CD4-positive, alpha-beta memory T cell (primary cell): ENCODE measurements at places on chromosomes 4 and X. TPM values are rescaled to one million over a fixed set of nuclear protein-coding genes. Genes with fewer than 3 reads are reported as not detected.

The PCDH10 gene
- total RNA-seq = not detected

GRCh38 chr4:159227984-159228383 is 125.1 kb downstream of the RAPGEF2 start:
- no peaks in the 10 kb centered on the region for H3K36me3 ChIP-seq
- DNase-seq = no peak
- no peak overlapping the region for H3K4me3 ChIP-seq
- H3K4me1 ChIP-seq = peaks cover 8% of the 10 kb centered on the region

- peaks cover 8% of the 10 kb centered on the region for H3K4me1 ChIP-seq
- H3K27me3 ChIP-seq = no peaks in the 10 kb centered on the region
- no peak overlapping the region for H3K4me3 ChIP-seq
These were observed 38.0 kb upstream of the PDK3 start for GRCh38 chrX:24426921-24427746.

DNA sequence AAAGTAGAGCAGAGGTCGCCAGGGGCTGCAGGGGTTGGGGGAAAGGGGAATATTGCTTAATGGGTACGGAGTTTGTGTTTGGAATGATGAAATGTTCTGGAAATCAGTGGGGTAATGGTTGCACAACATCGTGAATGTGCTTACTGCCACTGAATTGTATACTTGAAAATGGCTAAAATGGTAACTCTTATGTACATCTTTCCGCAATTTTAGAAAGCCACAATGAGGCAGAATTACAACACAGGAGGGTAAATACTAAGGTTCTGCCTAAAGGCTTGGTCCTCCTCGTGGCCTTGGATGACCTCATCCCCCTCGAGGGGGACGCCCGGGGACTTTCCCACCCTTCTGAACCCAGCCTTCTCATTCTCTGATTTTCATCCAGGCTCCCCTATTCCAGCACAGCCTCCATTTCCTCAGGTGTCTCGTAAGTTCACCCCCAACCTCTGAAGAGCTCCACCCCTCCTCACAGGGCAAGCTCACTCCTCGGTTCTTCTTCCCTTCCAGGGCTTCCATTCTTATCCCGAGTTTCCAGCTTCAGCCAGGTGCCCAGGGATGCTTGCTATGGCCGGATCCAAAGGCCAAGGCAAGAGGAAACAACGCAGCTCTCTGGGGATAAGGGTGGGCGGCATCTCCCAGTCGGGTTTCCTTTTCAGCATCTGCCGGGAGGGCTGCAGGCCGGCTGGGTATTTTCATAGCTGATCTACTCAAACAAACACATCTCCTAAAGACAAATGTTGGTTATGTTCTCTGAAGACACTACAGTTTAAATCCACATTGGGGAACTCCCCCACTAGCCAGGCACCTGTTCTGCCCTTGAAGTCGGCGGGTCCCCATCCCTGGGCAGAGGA is 71.3 kb upstream of the ACSL1 start:
- no peaks in the 10 kb centered on the region for H3K27me3 ChIP-seq
- H3K36me3 ChIP-seq = no peaks in the 10 kb centered on the region
- no peak for DNase-seq
- H3K4me3 ChIP-seq = no peak overlapping the region
- no peak overlapping the region for H3K27ac ChIP-seq

GRCh38 chr4:173436149-173436579 is 37.2 kb upstream of the SCRG1 start:
- no peak overlapping the region for H3K4me3 ChIP-seq
- peaks cover 5% of the 10 kb centered on the region for H3K4me1 ChIP-seq
- H3K27ac ChIP-seq = no peak overlapping the region
- H3K36me3 ChIP-seq = no peaks in the 10 kb centered on the region
- H3K27me3 ChIP-seq = no peaks in the 10 kb centered on the region
- no peak for DNase-seq

The MXRA5 gene
- total RNA-seq = not detected

GRCh38 chrX:101164766-101165590 is 54.6 kb upstream of the DRP2 start:
- no peaks in the 10 kb centered on the region for H3K36me3 ChIP-seq
- no peak for DNase-seq
- no peak overlapping the region for H3K27ac ChIP-seq

GRCh38 chr4:37245391-37245954 is 930 bp downstream of the NWD2 start:
- no peak overlapping the region for H3K27ac ChIP-seq
- no peak for DNase-seq
- H3K4me1 ChIP-seq = no peaks in the 10 kb centered on the region
- no peak overlapping the region for H3K4me3 ChIP-seq

- H3K4me1 ChIP-seq = peaks cover 3% of the 10 kb centered on the region
- no peaks in the 10 kb centered on the region for H3K36me3 ChIP-seq
- H3K4me3 ChIP-seq = no peak overlapping the region
- DNase-seq = no peak
These were observed 7.3 kb upstream of the CUL4B start for GRCh38 chrX:120568035-120568434.

- peaks cover 38% of the 10 kb centered on the region for H3K4me1 ChIP-seq
- H3K27me3 ChIP-seq = no peaks in the 10 kb centered on the region
- H3K4me3 ChIP-seq = no peak overlapping the region
- H3K36me3 ChIP-seq = no peaks in the 10 kb centered on the region
- no peak for DNase-seq
- H3K27ac ChIP-seq = no peak overlapping the region
These were observed 106.3 kb downstream of the AFF1 start for GRCh38 chr4:87041141-87041540.

The CSAG3 gene
- not detected for total RNA-seq

DNA sequence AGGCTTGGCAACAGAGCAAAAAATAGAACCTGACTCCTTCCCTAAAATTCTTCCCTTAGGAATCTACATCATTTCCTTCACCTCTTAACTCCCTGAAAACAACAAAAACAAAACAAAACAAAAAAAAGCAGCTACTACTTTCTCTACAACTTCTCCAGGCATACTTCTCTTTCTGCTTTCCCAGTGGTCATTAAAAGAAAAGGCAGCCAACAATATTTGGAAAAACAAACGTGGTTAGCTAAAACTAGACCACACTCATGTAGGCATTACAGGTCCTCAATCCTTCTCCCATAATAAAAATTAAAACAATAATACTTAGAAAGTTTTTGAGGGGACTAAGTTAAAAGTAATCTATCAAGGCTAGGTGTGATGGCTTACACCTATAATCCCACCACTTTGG is 29.0 kb upstream of the SMIM14 start:
- no peaks in the 10 kb centered on the region for H3K4me1 ChIP-seq
- H3K27ac ChIP-seq = no peak overlapping the region
- H3K27me3 ChIP-seq = no peaks in the 10 kb centered on the region
- H3K4me3 ChIP-seq = no peak overlapping the region

The SLC7A11 gene
- 0.93 TPM for total RNA-seq

The RNF4 gene
- total RNA-seq = 104 TPM

DNA sequence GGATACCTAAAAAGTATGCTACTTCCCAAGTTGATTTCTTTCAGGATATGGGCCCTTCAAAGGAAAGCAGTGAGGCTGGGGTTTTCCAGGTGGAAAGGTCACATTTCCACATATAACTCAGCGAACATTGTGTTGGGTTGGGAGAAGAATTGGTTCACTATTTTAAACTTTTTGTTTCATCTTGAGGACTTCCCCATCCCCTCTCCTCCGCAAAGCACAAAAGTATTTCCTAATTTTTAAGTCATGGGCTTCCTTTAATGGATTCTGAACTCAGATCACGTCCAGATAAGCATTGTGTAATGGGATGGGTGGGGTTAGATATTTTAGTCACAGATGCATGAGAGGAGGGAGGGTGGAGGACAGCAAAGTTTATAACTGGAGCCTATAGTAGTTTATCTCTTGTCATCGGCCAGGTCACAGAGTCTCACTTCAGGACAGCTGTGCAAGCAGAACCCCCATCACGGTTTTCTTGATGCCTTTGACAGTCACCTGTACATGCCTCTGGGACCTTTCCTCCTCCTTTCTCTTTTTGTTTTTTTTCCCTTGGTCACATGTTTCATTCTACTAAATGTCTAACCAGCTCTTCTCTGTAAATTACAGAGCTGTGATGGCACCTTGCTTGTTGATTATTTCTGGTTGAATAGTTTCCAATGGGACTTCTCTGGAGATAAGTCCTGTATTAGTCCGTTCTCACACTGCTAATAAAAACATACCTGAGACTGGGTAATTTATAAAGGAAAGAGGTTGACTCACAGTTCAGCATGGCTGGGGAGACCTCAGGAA is 115.4 kb downstream of the PTTG2 start:
- no peaks in the 10 kb centered on the region for H3K4me1 ChIP-seq
- H3K36me3 ChIP-seq = no peaks in the 10 kb centered on the region
- H3K27me3 ChIP-seq = no peaks in the 10 kb centered on the region
- H3K27ac ChIP-seq = no peak overlapping the region
- no peak for DNase-seq

GRCh38 chr4:127313767-127314166 is 319.0 kb upstream of the INTU start:
- H3K4me3 ChIP-seq = no peak overlapping the region
- H3K4me1 ChIP-seq = no peaks in the 10 kb centered on the region
- H3K27me3 ChIP-seq = no peaks in the 10 kb centered on the region
- no peaks in the 10 kb centered on the region for H3K36me3 ChIP-seq
- no peak for DNase-seq

- no peaks in the 10 kb centered on the region for H3K36me3 ChIP-seq
- H3K27me3 ChIP-seq = no peaks in the 10 kb centered on the region
- no peaks in the 10 kb centered on the region for H3K4me1 ChIP-seq
- no peak overlapping the region for H3K4me3 ChIP-seq
- H3K27ac ChIP-seq = no peak overlapping the region
These were observed 12.5 kb downstream of the SYTL5 start for GRCh38 chrX:38018766-38019425.

DNA sequence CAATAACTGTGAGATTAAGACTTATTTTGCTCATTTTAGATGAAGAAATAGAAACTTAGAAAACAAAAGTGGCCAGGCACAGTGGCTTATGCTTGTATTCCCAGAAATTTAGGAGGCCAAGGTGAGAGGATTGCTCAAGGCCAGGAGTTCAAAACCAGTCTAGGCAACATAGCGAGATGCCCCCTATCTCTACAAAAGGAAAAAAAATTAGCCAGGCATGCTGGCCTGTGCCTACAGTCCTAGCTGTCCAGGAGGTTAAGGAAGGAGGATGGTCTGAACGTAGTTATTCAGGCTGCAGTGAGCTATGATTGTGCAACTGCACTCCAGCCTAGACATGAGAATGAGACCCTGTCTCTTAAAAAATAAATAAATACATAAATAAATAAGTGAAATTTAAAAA is 28.0 kb downstream of the APELA start:
- H3K27ac ChIP-seq = no peak overlapping the region
- H3K36me3 ChIP-seq = no peaks in the 10 kb centered on the region
- no peaks in the 10 kb centered on the region for H3K4me1 ChIP-seq

DNA sequence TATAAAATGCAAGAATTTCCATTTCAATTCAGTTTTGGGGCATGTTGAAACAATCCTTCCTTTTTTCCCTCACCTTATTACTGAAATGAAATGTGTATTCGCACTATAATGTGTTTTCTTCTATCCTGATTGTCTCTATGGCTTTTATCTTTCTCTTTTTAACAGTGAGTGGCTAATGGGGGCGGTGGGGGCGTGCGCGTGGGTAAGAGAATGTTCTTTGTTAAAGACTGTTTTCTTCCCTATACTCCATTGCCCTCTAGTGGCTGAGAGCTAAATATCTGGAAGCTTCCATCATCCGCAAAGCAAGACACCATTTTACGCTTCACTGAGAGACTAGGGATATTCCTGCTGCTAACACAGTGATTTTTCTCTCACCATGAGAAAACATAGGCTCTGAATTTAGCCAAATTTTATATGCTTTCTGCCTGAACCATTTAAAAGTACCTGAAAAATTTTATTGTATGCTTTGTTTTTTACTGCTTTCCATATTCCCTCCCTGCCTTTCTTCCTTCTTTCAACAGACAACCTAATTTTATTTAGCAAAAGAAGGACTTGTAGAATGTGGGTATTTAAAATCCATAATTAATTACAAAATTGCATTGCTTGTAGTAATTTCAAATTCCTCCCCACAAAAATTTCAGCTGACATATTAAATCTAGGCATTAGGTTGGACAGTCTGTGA is 194.0 kb downstream of the GASK1B start:
- no peaks in the 10 kb centered on the region for H3K36me3 ChIP-seq
- H3K27me3 ChIP-seq = no peaks in the 10 kb centered on the region
- H3K27ac ChIP-seq = no peak overlapping the region
- H3K4me3 ChIP-seq = no peak overlapping the region

- H3K4me3 ChIP-seq = no peak overlapping the region
- H3K4me1 ChIP-seq = no peaks in the 10 kb centered on the region
- no peaks in the 10 kb centered on the region for H3K27me3 ChIP-seq
- H3K36me3 ChIP-seq = no peaks in the 10 kb centered on the region
These were observed 677.3 kb downstream of the FSTL5 start for GRCh38 chr4:161486461-161486860.

The GAGE12E gene
- not detected for total RNA-seq

DNA sequence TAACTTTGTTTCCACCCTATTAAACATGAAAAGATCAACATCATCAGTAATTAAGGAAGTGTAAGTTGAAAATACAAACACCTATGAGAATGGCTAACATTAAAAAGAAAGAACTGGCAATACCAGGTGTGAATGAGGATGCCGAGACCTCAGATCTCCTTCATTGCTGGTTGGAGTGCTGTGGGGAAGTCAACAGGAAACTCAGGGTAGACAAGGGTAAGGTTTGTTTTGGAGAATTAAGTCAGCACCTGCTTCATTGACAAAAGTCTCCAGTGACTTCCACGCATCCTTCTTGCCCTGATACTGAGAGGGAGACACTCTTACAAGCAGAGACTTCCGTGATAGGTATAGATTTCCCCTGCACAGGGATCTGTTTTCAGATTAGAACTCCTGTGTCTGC is 106.1 kb downstream of the IRF2 start:
- no peaks in the 10 kb centered on the region for H3K36me3 ChIP-seq
- no peaks in the 10 kb centered on the region for H3K4me1 ChIP-seq
- H3K27ac ChIP-seq = no peak overlapping the region
- no peak overlapping the region for H3K4me3 ChIP-seq
- H3K27me3 ChIP-seq = no peaks in the 10 kb centered on the region
